ENCODE measurements at places on chromosomes 5 and 9.

- no peak for DNase-seq
These were observed 25.1 kb upstream of the IRX2 start for GRCh38 chr5:2776337-2777302.

GRCh38 chr9:2645569-2645968, 24.0 kb downstream of the VLDLR start:
- DNase-seq: no peak

DNA sequence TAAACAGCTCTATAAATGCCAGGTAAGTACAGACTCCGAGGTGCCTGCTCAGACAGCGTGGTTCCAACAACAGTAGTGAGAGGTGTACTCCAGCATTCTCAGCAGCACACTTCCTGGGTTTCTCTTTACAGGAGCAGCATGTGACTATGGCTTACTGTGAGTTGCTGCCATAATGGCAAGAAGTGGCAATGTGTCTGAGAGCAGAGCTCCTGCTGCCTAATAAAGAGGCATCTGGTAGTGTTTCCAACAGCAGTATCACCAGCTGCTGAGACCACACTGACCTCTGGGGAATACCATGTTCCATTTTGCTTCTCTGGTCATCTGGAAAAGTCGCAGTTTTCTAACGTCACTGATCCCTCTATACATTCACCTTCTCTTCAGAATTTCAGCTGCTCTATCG, 398.2 kb downstream of the SLCO4C1 start:
- no peak for DNase-seq

DNA sequence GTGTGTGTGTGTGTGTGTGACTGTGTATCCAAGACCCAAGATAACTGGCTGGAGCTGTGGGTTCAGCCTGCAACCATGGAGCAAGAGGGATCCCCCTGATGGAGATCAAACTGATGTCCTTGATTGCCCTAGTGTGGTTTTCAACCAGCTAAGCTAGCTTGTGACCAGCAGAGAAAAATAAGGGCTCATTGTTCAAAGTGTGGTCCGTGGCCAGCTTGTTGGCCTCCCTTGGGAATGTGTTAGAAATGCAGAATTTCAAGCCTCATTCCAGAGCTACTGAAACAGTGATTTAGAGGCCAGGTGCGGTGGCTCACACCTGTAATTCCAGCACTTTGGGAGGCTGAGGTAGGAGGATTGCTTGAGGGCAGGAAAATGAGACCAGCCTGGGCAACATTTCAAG, 79.9 kb downstream of the ACER2 start:
- no peak for DNase-seq

- no peak for DNase-seq
These were observed 78.3 kb downstream of the DPYSL3 start for GRCh38 chr5:147431586-147431985.

- DNase-seq: no peak
These were observed 101.6 kb upstream of the PCA3 start for GRCh38 chr9:76662476-76663281.
